HuH-7.5 (cell line): ENCODE measurements at places on chromosomes 11 and 22.
A peak's percentile ranks its signal among the peaks of the same experiment; 100 is the strongest.

GRCh38 chr11:75891947-75892739 is 77.1 kb downstream of the UVRAG start:
- DNase-seq = no peak

- DNase-seq = no peak
Observed at GRCh38 chr11:77726524-77726923, 88.9 kb upstream of the CLNS1A start.

DNA sequence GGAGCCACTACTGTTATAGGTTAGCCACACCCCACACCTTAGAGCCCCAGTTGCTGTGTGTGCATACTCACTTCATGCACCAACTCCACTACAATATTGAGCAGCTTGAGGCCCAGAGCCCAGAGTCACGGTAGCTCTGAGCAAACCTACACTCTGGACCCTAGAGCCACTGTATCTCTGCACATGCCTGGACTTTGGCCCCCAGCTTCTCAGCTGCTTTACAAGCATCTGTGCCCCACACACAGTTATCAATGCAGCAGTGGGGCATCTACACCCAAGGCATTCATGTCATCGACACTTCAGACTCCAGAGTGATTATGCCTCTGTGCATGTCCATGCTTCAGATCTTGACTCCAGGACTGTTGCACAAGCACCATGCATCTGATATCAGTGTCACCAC is 2.3 kb upstream of the OR5B12 start:
- no peak for DNase-seq

GRCh38 chr11:62542111-62542745 is 4.4 kb downstream of the AHNAK start:
- DNase-seq = no peak

DNA sequence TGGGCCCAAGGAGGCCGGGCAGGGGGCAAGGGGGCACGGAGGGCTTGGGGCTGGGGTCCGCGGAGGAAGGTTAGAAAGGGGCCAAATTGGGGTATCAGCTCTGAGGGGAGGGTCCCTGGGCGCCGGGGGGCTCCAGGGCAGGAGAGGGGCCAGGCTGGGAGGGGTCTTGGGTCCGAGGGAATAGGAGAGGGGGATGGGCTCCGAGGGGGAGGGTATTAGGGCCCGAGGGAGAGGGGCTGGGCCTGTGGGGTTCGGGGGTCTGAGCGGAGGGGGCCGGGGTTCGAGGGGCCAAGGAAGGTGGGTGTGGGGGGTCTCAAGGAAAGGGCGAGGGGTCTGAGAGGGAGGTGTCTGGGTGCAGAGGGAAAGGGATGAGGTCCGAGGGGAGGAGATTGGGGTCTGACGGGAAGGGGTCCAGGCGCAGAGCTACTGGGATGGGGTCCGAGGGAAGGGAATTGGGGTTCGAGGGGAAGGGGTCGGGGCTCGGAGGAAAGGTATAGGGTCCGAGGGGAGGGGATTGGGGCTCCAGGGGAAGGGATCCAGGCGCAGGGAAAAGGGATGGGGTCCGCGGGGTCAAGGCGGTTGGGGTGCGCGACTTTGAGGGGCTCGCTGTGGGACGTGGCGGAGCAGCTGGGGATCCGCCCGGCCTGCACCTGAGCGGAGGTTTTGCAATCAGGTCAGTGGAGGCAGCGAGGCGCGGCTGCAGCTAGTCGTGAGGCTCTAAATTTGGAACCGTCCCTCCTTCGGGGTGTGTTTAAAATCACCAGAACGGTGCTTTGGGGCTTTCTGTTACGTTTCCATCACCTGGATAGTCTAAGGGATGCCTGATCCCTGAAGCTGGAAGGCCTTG is 728 bp downstream of the CTTN start:
- DNase-seq = no peak

DNA sequence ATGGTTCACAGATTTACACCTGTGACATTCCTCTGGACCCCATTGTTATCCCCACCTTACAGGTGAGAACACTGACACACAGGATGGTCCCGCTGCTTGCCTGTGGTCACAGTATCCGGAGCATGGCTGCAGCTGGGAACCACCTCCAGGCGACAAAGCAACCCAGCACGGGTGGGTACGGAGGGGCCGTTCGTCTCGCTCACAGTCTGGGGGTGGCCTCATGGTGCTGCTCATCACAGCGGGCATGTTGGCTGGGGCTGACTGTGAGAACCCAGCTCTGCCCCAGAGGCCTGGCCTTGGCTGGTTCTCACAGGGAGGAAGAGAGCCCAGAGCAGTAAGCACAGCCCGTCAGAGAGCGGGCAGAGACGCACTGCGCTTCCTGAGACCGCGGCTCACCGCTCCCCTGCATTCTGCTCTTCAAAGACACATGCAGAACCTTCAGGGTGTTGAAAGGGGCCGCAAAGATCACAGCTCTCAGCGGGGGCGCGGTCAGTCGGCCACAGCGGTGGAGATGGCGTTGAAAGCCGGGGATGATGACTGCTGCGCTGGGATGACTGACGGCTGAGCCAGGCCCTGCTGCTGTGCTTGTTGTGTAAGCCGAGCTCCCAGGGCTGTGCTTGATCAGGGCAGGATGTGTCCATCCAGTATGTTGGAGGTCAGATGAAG is 423.0 kb downstream of the BRD1 start:
- DNase-seq = no peak

DNA sequence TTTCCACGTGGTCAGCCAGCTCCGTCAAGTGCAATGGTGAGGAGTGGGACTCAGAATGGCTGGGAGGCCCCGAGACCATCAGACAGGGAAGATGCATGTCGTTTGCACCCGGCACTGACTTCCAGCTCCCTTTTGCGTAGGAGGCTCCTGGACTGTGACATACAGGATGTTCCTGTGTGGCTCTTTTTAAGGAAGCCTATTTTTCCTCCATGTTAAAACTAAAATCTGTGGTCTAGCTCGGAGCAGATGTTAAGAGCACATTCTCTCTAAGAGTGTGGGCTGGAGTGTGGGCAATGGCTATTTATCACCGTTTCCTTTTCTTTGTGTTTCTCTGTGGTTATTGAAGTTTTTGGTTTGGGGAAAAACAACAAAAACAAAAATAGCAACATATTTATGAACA is 40.9 kb upstream of the AMPD3 start:
- no peak for DNase-seq

- no peak for DNase-seq
Observed at GRCh38 chr11:131895865-131896264, 525.5 kb downstream of the NTM start.

DNA sequence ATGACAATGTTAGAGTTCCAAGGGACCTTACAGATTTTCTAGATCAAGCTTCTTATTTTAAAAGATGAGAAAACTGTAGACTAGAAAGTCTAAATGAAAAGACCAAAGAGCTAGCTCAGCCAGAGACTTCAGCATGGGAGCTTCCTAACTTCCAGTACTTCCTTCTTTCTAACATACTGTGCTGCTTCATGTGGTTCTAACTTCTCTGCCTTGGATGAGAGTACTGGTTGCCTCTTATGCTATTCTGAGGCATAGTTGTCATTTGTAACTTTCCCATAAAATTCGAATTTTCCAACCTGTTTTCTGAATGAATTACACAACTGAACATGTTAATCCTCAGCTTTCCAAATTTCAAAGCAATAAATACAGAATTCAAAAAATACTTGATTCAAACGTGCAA is 1.8 kb downstream of the MTMR2 start:
- DNase-seq = no peak

- DNase-seq = no peak
Observed at GRCh38 chr11:18706330-18707243, 8.0 kb downstream of the TMEM86A start.

- DNase-seq = no peak
Observed at GRCh38 chr22:46473896-46474557, 63.4 kb downstream of the CELSR1 start.

DNA sequence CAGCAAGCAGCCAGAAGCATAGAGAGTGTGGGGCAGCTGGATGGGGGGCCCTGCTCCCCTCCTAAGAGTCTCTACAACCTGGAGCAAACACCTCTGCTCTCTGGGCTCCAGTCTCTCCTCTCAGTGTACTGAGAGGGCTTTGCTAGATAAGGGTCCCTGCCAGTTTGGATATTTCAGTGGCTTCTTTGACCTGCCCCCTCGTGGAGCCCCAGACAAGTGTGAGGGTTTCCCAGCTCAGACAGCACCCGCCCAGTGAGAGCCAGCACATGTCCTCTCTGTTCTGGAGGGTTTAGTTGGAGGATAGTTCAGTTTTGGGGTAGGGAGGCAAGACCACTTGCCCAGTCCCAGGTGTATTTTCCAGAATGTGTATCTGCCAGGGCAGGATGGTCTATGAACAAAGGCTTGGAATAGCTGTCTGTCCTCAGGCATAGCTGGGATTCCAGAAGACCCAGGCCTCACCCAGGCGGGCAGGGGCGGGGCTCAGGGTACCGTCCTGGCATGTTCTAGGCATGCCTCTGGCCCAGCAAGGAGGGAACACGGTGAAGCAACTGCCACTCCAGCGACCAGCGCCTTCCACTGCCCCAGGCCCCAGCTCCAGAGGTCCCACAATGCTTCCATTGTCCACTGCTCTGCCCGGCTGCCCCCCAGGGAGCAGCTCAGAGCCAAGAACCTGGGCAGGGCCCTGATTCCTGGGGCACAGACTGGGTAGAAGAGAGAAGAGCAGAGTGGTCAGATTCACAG is 7.5 kb upstream of the MICALL1 start:
- DNase-seq = no peak

DNA sequence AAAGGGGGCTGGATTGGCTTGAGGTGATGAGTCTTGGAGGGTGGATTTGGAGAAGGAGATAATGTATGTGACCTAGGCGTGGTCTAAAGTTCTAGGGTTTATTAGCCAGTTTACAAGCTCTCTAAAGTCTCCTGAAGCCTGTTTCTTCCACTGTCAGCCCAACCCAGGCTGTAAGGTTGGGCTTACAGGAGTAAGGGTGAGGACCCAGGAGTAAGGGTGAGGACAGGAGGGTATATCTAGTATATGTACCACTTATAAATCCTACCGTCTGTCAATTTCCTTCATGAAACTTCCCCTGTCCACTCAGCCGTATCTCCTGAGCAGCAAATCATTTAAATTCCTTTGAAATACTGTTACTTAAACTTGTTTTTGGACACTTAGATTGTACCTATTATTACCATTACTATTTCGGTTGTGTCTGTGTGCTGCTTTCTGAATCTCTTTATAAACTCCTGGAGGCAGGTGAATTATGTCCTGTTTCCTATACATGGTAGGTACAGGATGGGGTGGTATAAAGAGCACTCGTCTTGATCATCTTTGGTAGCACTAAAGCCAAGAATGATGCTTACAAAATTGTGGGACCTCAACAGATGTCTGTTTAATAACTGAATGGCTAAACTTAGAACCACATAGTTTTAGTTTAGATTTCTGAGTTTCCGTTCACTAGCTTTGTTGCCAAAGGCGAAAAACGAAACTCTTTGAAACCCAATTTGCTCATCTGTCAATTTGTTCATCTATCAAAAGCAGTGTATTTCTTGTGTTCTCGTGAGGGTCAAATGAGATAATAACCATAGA is 192.0 kb downstream of the GRIK4 start:
- no peak for DNase-seq

DNA sequence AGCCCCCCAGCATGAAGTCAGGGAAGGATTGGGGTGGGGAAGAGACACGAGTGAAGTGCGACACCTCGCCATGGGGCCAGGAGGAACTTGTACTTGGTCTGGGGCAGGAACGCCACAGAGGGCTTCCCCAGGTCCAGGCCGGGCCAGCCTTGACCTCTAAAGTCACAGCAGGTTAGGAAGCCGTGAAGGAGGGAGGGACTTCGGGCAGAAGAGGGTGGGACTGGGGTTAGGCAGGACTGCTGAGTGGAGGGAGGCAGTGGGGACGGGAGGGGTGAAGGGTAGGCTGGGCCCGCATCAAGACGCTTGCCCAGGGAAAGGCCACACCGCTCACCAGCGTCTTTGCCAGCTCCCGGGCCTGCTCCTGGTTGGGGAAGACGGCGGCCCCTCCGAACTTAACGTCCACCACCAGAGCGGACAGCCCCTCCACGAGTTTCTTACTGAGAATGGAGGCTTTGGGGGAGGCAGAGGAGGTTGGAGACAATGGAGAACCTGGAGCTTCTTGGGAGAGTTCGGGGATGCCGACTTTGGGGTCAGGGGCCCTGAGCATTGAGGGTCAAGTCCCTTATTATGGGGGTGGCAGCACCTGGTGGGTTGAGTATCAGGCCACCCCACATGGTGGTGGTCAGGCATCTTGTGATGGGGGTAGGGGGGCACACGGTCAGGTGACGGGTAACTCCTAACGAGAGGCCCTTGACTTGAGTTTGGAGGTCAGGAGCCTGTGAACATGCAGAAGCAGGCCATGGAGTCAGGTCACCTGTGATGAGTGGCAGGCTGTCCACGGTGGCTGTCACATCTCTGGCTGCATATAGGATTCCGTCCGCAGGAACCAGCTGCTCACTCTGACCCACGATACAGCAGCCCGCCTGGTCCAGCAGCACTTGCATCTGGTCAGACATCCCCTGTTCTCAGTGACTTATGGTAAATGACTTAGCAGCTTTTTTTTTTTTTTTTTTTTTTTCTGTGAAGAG is 1.7 kb upstream of the SCO2 start:
- peak; percentile 96 for DNase-seq
